ENCODE measurements at places on chromosomes 7 and 10. TPM values are rescaled to one million over a fixed set of nuclear protein-coding genes. Genes with fewer than 3 reads are reported as not detected.

CALU gene
- total RNA-seq: 144 TPM

KIF11 gene
- total RNA-seq: 35.8 TPM

PARD3 gene
- total RNA-seq: 70.7 TPM

PRPS1L1 gene
- total RNA-seq: not detected

KIFBP gene
- 44.1 TPM for total RNA-seq

CYP2C19 gene
- total RNA-seq: not detected

TSPAN14 gene
- 171 TPM for total RNA-seq

HERPUD2 gene
- 25.3 TPM for total RNA-seq

CPA4 gene
- total RNA-seq: 4.5 TPM

EBLN1 gene
- total RNA-seq: not detected

EPDR1 gene
- 87.3 TPM for total RNA-seq

RP9 gene
- total RNA-seq: 37.5 TPM

KIAA1549 gene
- total RNA-seq: 6.5 TPM

ZNF786 gene
- total RNA-seq: 6.2 TPM

MYPN gene
- 2.3 TPM for total RNA-seq

ICA1 gene
- total RNA-seq: 1.0 TPM

FAM25G gene
- total RNA-seq: not detected

ABLIM1 gene
- total RNA-seq: 44.0 TPM

MYOZ1 gene
- total RNA-seq: not detected

EPO gene
- not detected for total RNA-seq

SPDYE1 gene
- total RNA-seq: not detected

PROSER2 gene
- total RNA-seq: 26.6 TPM
